ENCODE measurements at places on chromosomes 7 and 10.

DNA sequence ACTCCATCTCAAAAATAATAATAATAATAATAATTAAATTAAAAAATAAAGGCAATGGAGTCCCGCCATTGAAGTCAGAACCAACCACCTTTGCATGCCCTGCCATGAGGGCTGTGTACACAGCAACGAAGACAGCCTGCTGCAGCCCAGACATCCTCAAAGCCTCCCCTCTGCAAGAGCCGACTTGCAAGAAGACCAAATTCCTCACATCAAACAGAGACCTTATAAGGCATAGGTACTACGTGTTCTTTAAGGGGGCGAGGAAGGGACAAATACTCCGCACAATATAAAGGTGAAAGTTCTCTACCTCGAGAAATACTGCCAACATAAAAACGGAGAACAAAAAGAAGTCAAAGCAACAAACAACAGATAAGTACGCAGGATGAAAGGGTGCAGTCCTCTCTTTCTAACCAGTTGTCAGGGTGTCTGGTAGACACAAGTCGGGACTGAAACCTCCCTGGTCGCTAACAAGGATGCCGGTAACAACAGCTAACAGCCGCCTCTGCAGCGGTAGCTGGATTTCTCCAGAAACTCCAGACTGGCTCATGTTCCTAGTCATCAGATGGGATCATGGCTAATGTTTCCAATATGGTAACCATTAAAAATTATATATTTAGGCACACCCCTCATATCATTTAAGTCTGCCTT is 23.6 kb downstream of the FGFR2 start:
- no peak for DNase-seq

DNA sequence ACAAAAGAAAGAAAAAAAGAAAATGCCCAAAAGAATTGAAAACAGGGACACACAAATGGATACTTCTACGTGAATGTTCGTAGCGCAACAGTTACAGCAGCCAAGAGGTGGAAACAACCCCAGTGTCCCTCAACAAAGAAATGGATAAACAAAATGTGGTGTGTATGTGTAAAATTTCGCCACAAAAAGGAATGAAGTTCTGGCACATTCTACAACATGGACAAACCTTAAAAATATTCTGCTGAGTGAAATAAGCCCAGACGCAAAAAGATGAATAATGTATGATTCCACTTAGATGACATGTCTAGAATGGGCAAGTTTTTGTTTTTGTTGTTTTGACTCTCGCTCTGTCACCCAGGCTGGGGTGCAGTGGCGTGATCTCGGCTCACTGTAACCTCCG is 10.9 kb downstream of the UCMA start:
- no peak for DNase-seq

- DNase-seq, result peak; percentile 55
Observed at GRCh38 chr7:100465702-100466311, 1.7 kb upstream of the SPACDR start.

DNA sequence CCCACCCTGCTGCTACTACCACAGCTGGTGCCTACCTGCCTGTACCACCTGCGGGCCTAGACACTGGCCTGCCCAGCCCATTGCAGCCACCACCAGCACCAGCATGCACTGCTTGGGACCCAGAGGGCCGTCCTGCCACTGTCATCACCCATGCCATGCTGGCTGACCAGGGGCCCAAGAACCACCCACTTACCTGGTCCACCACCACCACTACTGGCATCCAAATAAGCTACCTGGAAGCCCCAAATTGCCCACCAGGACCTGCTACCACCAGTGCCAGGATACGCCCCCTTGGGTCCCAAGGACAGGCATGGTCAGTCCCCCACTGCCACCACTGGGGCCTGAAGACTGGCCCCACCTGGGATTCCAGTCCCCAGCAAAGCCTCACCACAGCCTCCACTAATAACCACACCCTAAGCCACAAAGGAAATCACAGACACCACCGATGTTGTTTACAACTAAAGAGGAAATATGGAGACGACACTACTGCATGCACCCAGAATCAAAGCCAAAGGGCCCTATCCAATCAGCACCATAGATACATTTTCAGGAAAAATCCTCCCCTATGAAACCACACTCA is 70.5 kb upstream of the DIP2C start:
- DNase-seq, result no peak

All from cerebellar cortex (tissue), 1 donor.